Fibroblast of lung (primary cell): ENCODE measurements at places on chromosomes 7 and 10. TPM values are rescaled to one million over a fixed set of nuclear protein-coding genes. Genes with fewer than 3 reads are reported as not detected.
A peak's percentile ranks its signal among the peaks of the same experiment; 100 is the strongest.

PNLIPRP2 gene
- total RNA-seq = not detected in 2 replicates

DNA sequence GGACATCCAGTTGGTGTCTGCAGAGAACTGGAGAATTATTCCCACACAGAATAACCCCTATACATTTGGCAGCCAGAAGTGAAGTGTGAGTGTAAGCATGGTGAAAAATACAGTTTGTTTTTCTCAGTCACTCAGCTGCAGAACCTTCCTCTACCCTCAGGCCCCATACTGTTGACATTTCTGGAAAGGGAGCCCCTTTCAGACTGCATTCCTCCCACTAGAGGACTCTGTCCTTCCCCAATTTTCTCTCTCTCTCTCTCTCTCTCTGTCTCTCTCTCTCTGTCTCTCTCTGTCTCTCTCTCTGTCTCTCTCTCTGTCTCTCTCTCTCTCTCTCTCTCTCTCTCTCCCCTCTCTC, 86.8 kb upstream of the STEAP1B start:
- DNase-seq = peak; percentile 68
- no peak overlapping the region for H3K27ac ChIP-seq
- H3K4me1 ChIP-seq = peaks cover 12% of the 10 kb centered on the region

CFTR gene
- total RNA-seq = under 0.01 and 0.26 TPM in 2 replicates

CALD1 gene
- 299 and 343 TPM in 2 replicates for total RNA-seq

DNA sequence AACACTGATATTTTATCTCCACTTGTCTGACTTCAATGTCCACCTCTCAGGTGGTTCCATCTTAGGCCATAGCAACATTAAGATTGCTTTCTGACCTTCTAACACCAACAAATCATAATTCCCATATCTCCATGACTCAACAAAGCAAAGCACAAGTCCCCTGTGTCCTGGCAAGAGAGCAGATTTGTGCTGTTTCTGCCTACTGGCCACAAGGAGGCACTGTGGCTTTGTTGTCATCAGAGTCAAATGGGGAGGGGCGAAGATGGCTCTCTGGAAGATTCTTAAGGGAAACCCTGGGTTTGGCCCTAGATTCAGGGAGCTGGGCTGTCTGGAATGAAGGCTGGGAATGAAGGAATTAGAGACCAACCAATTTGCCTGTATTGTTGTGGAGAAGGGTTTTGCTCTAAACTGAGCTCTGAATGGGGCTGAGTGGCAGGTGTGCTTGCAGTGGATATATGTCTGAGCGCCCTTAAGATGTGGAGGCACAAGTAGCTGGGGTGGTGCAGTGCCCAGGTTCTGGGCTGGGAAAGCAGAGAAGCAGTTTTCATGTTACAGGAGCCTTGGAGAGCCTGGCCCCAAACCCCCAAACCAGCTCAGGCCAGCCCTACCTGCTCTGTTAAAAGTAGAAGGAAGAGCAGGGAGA, 154.8 kb upstream of the PRSS58 start:
- no peaks in the 10 kb centered on the region for H3K27me3 ChIP-seq
- no peaks in the 10 kb centered on the region for H3K4me1 ChIP-seq
- H3K27ac ChIP-seq = no peak overlapping the region
- H3K36me3 ChIP-seq = no peaks in the 10 kb centered on the region
- peak; percentile 56 for DNase-seq
- H3K4me3 ChIP-seq = no peak overlapping the region

CDK14 gene
- 36.0 and 41.1 TPM in 2 replicates for total RNA-seq

DNA sequence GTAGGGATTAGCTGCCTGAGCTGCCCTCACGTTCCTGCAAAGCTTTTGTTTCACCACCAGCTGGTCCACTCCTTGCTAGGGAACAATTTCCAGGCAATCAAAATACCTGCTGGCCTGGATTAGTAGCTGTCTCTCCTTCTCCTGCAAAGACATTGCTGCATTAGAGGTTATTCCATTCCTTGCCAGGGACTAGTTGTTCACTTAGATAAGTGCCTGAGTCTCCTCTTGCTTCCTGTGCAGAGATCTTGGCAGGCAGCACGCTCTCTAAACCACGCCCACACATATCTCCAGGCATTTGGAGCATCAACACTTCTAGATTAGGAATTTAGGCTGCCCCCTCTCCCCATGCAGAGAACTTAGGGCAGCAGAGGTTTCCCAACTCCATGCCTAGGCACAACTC, 150.4 kb upstream of the SMIM30 start:
- no peaks in the 10 kb centered on the region for H3K36me3 ChIP-seq
- no peaks in the 10 kb centered on the region for H3K4me1 ChIP-seq
- H3K27me3 ChIP-seq = no peaks in the 10 kb centered on the region
- H3K4me3 ChIP-seq = no peak overlapping the region
- no peak for DNase-seq

DNA sequence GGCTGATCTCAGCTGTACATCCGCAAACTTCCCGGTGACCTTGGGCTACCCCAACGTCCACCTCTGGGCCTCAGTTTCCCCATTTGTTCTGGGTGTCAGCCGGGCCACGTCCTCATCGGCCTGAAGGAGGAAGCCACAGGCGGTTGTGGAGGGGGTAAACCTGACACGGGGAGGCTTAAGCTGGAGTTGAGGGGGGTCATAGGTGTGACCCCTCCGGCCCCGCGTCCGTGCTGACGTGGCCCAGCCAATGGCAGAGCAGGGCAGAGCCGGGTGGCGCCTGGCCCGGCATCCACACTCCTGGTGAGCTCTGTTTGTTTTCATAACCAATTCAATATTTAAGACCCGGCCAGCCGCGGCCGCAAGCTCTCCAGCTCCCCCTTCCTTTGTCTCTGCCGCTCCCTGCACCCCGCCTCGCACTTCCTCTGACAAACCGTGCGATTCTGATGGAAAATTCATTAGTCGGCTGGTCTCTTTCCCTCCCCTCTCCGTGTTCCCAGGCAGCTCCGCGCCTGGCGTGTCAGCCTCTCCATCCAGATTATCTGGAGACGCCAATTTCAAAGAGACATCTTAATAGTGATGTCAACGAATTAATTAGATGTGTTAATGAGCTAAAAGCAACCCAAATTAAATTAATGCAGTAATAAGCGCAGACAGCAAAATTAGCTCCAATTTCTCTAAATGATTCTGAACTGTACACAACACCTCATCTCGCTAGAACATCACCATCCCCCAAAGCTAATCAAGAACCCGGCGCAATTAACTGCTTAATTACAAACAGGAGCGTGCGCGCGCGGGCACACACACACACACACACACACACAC, 55.4 kb downstream of the MICALL2 start:
- H3K4me1 ChIP-seq = no peaks in the 10 kb centered on the region
- H3K4me3 ChIP-seq = no peak overlapping the region
- DNase-seq = peak; percentile 46
- H3K36me3 ChIP-seq = no peaks in the 10 kb centered on the region
- peaks cover 26% of the 10 kb centered on the region for H3K27me3 ChIP-seq
- H3K27ac ChIP-seq = no peak overlapping the region

DNA sequence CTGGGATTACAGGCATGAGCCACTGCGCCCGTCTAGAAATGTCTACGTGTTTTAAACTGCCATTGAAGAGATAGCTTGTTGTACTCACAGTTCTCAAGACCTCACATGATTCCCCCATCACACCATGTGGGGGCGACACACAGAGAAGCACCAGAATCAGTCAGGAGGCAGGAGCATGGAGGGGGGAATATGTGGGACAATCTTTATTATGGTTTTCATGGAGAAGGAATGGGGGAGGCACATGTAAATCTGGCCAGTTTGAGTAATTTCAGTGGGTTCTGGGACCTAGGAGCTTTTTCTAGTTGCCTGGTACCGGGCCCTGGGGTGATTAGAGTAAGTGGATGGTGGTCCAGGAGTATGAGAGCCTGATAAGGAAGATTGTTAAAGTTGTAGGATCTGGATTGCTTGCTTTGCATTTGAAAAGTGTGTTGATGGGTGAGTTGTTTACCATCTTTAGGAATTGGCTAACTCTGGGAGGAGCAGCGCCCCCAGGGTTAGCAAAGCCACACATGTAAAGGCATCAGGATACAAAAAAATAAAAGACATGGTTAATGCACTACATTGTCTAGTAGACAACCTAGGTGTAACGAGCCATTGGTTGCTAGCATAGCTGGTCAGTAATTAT, 85.4 kb upstream of the SLC13A1 start:
- no peak overlapping the region for H3K4me3 ChIP-seq
- H3K27me3 ChIP-seq = no peaks in the 10 kb centered on the region
- no peak overlapping the region for H3K27ac ChIP-seq
- H3K4me1 ChIP-seq = no peaks in the 10 kb centered on the region

DNA sequence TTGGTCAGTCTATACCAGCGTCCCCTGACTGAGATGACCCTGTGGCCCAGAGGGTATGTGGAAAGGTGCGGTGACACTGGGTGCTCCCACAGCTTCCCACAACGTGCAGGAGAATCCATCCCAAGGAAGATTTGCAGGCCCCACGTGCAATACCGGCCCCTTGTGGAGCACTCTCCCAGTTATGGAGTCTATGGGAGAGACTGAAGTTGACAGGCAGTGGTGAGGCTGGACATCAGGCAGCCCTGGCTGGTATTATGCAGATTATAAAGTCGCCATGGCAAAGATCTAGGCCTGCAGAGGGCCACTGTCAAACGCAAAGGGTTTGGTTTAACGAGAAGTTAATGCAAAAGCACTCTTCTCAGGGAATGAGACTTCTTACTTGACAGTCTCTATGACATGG, 434.7 kb upstream of the C7orf33 start:
- DNase-seq = no peak
- H3K27me3 ChIP-seq = no peaks in the 10 kb centered on the region
- no peaks in the 10 kb centered on the region for H3K4me1 ChIP-seq
- no peaks in the 10 kb centered on the region for H3K36me3 ChIP-seq
